ENCODE measurements at places on chromosomes 1 and 21. TPM values are rescaled to one million over a fixed set of nuclear protein-coding genes. Genes with fewer than 3 reads are reported as not detected.

GJA8 gene
- not detected for total RNA-seq

TMPRSS3 gene
- 2.9 TPM for total RNA-seq

C1orf56 gene
- 4.2 TPM for total RNA-seq

LIN28A gene
- total RNA-seq = not detected

HES2 gene
- total RNA-seq = not detected

CD244 gene
- 0.62 TPM for total RNA-seq

DIRAS3 gene
- total RNA-seq = not detected

PGBD5 gene
- total RNA-seq = not detected

DNA sequence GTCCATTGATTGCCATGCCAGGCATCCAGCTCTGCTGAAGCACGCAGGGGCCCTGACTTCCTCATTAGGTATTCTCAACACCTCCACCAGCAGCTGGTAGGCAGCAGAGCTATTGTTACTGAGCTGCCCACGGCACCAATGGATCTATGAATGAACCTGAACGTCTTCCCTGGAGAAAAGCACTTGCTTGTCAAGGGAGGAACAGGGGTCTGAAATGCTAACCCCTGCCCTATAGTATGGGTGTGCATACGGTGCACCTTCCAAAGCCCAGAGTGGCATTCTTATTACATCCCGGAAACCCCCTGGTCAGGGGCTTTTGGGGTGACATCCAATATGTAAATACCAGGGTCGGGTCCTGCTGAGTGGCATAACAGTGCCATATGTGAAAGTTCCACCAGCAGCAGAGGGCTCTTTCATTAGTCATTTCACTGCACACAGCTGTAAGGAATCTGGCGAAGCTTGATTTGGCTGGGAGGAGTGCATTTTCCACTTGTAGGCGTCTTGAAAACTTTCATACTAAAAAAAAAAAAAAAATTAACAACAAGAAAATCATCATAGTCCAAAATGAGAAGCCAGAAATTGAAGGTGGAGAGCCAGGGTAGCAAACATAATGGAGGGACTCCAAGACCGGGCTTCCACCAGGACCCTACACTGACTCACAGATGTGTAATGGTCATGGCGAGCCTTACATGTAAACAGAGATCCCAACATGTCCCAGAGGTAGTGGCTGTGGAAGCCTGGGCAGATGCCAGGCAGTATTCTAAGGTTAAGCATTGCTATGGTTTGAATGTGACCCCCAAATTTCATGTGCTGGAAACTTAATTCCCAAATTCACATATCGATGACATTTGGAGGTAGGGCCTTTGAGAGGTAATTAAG, 58.8 kb upstream of the PRDX6 start:
- DNase-seq = no peak

DNA sequence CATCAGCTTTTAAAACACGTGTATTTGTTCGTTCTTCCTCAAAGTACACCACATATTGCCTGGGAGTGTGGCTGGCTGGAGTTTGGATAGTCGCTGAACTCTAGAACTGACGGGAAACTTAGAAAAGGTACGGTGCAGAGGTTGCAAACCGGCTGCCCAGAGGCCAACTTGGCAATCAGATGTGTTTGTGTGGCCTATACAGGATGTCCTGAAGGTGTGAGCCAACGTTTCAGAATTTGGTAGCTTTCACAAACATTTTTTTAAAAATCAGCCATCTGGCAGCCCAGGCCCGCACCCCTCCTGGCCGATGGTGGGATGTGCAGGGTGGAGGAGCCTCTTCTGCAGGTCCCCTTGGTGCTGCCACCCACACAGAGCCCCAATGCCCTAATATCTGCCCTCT, 73.6 kb upstream of the SLC25A33 start:
- no peak for DNase-seq

- no peak for DNase-seq
These were observed 9.8 kb downstream of the C8A start for GRCh38 chr1:56864430-56864829.

DNA sequence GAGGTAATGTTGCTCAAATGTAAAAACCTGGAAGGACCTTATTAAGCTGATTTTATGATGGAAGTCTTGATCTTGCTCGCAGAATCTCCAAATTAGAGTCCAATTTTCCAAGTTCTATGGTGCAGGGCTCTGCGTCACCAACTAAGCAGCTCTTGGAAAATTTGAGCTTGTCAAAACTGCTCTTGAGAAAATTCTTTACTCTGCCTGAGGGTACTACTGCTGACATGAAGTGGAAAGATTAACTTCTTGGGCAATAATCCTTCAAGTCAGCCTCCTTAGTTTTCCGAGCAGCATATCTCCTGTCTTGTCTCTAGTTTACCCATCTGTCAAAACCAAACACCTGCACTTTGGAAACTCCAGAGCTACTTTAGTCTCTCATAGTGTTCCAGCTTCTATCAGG, 293.7 kb downstream of the KCTD3 start:
- DNase-seq = no peak

DNA sequence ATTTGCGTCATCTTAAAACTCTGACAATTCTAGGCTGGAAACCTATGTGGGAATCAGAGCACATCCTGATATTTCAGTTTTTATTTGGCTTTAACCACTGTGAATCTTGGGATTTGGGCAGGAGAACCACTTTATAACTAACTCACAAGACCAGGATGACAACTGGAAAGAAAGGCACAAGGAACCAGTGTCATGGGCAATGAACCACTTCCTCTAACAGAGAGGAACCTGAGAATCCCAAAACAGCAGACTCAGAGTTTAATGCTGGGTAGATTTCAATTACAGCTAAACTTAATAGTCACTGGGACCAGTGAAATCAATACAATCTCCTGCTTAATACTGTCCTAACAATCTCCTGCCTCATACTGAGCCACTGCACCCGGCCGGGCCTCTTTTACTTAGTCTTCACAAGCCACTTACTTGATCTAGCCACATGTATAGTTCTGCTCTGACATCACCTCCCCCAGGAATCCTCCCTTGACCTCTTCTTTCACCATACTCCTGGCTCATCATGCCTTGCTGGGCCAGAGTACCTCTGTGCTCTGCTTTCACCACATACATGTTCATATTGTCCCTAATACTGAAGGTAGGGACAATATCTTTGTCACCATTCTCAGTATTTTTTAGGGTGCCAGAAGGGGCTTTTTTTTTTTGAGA, 20.2 kb upstream of the SLFNL1 start:
- DNase-seq = no peak

- DNase-seq = peak; percentile 43
These were observed 16.2 kb upstream of the ERICH3 start for GRCh38 chr1:74689621-74690363.

- no peak for DNase-seq
These were observed 16.5 kb downstream of the CAMK2N1 start for GRCh38 chr1:20469406-20470076.

DNA sequence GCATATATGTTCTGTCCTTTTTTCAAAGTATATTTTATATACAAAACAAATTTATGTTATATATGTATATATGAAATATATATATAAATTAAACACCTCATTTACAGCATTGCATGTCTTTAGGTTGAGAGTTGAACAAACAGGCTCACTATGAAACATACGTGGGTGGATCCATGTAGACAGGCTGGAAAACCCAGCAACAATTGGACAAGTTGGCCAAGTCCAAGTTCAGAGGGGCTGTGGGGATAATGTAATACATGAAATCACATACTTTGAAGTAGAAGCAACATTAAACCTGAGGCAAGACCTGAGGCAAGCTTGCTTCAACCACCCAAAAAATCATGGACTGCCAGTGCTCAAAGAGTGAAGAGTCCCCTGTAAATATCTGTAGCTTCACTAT, 39.7 kb downstream of the KCNJ6 start:
- DNase-seq = no peak

DNA sequence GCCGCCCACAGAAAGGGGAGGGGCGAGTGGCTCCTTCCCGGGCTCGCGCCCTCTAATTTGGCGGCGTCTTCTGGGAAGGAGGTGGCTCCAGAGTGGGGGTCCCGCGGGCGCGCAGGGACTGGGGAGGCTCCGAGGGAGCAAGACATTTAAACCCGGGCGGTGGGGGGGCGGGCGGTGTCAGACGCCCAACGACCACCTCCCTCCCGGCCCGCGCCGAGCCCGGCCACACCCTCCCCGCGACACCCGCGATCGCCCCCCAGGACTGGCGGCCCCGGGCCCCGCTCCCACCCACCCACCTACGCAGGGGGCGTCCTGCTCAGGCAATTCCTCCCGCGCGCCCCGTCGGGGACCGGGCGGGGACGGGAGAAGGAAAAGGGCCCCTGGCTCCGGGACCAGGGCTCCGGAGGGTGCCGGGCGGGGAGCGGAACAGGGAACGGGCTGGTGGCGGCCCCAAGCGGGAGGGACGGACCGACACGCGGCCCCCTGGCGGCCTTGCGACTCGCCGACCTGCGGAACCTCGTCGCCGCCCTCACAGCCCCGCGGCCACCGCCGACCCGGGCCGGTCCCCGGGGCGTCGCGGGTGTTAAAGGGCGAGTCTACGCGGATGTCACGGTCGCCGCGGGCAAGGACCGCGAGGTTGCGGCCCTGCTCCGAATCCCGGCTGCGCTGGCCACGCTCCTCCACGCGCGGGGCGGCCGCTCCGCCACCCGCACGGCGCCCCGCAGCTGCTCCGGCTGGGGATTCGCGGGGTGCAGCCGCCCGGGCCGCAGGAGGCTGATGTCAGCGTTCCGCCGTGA, 94.0 kb upstream of the FMN2 start:
- no peak for DNase-seq

- DNase-seq = no peak
These were observed 400 bp downstream of the NCF2 start for GRCh38 chr1:183589874-183590243.

DNA sequence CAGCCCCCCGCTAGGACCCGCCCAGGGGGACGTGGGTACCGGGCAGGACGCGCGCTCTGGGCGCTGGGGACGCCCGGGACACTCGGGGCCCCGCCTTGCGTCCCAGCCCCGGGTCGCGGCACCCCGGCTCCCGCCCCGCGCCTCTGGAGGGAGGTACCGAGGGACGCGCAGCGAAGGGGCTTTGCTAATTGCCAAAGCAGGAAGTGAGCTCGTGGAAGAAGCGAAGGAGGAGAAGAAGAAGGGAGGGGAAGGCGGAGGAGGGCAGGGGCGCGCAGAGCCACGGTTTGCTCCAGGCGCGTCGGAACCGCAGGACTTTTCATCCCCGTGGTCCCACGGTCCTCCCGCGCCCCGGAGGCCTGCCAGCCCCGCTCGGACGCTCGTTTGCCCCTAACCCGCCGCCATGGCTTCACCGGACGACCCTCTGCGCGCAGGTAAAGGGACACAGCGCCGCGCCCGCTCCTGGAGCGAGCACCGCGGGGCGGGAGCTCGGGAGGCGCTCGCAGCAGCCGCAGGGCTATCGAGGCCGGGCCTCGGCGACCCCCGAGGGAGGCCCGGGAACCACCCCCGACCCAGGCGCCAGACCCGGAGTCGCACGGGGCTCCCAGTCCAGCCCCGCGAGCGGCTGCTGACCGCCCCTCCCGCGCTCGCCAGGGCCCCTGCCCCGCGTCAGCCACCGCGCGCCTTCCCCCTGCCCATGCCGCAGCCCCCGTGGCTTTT, 1.3 kb downstream of the EDARADD start:
- peak; percentile 23 for DNase-seq

- no peak for DNase-seq
These were observed 14.7 kb downstream of the NEK2 start for GRCh38 chr1:211660718-211661222.

DNA sequence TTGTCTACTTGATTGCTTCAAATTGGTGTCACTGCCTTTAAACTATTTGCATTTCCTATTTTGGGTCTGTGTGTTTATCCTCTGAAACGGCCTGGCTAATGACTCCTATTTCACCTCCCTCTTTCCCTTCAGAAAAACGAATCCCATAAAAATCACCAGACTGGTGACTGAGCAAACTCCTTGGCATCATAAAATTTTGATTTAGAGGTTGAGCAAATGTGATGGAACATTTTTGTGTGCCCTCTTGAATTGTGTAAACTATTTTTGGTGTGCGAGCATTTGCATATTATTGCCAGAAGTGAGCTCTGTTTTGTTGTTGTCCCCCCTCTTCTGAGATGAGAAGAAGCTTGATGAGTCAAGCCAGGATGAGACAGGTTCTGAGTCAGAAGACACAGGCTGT, 316.1 kb downstream of the AJAP1 start:
- no peak for DNase-seq

DNA sequence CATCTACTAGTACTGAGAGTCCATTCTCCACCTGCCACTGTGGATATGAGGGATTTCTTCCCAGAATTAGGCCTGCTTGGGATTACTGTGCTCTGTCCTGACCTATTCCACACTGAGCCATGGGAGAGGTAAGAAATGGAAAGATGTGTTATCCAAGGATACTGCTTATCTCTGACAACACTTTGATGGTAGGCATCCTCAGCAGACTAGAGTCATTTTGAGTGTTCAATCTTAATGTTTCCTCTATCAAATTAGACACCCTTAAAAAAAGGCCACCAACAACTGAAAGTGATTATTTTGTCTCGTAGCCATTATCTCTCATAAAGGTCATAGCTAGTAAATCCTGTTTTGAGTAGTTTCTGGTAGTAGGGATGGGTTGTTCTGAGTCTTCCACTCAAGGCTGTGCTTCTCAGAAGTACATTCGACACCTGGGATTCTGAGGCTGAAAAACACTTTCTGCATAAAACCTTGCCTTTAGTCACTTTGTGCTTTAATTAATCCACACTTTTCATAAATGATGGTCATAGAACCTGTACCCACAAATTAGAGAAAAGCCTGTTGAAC, 8.8 kb downstream of the ATPAF1 start:
- no peak for DNase-seq
